ENCODE measurements at places on chromosomes 6 and 20.

- no peak for DNase-seq
Observed at GRCh38 chr6:167120583-167120903, 2.4 kb upstream of the CCR6 start.

- no peak for DNase-seq
Observed at GRCh38 chr6:103167345-103168071, 1692.2 kb downstream of the HACE1 start.

DNA sequence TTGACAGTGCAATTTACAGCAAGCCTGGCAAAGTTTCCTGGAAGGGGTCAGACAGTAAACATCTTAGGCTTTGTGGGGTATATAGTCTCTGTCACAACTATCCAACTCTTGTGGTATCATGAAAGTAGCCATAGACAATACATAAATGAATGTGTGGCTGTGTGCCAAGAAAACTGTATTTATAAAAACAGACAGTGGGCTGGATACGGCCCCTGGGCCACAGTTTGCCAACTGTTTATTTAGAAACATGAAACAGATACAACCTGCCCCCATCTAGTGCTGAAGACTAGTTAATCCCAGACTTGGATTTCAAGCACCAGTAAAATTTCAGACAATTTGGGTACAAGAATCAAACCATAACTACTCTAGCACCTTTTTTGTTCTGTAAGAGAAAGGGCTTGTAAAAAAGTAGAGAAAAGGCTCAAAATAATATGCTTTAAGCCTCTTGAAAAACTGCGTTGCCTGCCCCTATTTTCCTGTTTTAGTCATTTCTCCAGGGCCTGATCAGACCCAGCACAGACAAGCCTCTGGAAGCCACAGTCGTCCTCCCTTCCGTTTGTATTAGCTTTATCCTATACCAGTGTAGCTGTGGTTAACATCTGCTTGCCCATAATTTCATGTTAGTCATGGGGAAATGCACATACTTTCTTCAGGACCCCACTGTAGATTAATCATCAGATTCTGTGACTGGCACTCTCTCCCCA, 30.8 kb downstream of the JAG1 start:
- no peak for DNase-seq

GRCh38 chr6:85041376-85041775, 277.0 kb upstream of the TBX18 start:
- no peak for DNase-seq

DNA sequence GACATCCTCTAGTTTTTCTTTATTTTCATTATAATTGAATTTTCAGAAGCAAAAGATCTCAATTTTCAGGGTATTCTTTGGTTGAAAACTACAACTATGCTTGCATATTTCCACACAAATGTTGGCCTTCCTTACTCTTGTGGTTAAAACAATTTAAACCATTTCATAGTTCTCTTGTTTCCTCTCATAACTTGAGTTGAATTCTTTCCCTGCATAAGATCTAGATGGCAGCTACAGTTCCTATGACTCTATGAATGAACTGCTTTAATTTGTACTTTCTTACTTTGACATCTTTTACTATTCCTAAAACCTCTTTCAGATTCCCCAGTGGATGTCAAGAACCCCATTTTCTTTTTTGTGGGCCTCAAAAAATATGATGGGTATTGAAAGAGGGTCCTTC, 564.5 kb downstream of the NKAIN2 start:
- no peak for DNase-seq

All from CD14-positive monocyte (primary cell).